ENCODE measurements at places on chromosomes 3 and 15.
A peak's percentile ranks its signal among the peaks of the same experiment; 100 is the strongest.

GRCh38 chr3:141557961-141558706 lies 71.3 kb downstream of the RASA2 start:
- DNase-seq, result no peak

- DNase-seq, result no peak
Observed at GRCh38 chr3:169686874-169687273, 23.4 kb upstream of the MECOM start.

- DNase-seq, result no peak
Observed at GRCh38 chr3:184037816-184038215, 6.3 kb downstream of the HTR3D start.

- DNase-seq, result no peak
Observed at GRCh38 chr3:86801921-86802320, 189.0 kb downstream of the VGLL3 start.

DNA sequence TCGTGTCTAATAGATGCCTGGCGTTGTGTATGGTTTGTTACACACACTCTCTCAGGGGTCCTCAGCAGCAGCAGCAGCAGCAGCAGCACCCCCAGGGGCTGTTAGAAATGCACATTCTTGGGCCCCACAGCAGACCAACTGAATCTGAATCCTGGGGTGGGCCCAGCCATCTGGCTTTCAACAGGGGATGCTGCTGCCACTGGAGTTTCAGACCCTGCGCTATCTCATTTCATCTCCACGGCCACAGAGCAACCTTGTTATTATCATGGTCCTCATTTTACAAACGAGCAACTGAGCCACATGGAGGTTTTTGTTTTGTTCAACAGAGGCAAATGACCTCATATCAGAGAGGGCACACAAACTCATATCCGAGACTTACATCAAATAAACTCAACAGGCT lies 47.7 kb downstream of the MGLL start:
- no peak for DNase-seq

GRCh38 chr15:99486371-99487336 lies 79.1 kb upstream of the MEF2A start:
- DNase-seq, result peak; percentile 83

GRCh38 chr3:164250923-164251322 lies 827.4 kb downstream of the SI start:
- DNase-seq, result no peak

GRCh38 chr3:111858642-111859041 lies 423 bp upstream of the PHLDB2 start:
- no peak for DNase-seq

DNA sequence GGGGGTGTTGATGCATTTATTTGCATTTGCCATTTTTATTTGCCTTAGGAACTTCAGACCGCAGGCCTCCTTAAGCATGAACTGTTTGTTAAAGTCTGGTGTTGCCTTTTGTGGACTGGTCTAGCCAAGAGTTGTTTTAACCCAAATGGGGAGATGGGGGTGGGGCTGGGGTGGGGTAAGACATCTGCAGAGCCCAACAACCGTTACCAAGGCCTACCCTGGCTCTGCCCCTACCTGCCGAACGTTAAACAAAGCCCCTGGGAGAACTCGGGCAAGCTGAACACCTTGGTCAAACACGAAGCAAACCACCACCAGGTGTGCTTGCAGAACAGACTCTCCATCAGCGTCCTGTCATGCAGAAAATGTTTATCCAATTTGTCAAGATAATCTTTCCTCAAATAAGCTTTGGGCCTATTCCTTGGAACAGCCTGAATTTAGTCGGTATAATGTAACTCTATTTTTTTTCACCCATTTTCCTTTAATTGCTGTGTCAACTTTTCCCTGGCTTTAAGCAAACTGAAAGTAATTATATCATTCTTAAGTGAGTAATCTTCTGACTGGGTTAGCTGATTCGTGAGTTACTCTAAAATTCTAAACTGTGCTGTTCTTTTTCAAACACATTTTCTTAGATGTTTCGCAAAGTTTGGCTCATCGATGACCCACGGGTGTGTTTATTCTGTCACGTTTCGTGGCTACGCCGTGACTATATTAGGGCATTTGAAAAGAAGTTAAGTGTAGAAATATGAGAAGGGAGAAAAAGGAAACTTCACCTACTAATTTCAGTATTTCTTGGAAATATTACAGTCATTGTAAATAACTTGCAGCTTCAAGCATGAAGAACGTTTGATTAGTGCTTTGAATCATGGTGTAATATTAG lies 127.6 kb downstream of the SOX2 start:
- DNase-seq, result no peak

DNA sequence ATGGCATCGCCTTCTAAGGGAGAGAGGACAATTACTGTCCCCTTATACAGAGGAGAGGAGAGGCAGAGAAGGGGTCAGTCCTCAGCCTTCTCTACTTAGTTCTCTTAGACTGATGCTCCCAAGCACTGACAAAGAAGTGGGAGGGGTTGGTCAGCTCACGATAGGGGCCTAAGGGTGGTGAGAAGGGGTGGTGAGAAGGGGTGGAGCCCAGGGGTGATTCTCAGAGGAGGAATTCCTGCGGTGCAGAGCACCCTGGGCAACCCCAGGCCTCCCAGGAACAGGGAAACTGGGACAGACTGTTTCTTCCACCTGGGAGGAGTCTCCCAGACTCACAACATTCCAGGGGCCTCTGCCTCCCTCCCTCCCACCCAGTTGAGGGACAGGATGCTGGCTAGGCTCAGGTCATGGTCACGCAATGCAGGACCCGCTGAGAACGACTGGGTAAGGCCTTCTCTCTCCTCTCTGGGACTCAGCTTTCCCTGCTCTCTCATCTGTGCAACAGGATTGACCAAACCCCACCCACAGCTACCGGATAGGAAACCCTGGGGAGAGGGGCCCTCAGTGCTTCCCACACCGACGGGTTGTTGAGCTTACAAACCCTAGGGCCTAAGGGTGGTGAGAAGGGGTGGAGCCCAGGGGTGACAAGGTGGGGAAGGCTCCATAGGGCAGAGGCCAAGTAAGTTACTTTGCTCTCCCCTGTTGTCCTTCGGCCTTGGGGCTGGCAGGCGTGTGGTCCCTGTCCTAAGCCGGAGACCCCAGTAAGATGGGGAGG lies 1.5 kb downstream of the TPRA1 start:
- DNase-seq, result no peak

DNA sequence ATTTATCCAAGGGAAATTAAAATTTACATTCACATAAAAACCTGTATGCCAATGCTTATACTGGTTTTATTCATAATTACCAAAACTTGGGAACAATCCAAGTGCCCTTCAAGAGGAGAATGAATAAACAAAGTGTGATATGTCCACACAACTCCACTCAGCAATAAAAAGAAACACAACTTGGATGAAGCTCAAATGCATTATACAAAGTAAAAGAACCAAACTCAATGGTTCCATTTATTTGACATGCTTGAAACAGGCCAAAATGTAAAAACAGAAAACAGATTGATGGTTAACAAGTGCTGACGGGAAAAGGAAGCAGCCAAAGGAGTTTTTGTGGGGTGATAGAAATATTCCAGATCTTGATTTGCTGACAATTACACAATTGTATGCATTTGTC lies 23.5 kb downstream of the OCA2 start:
- no peak for DNase-seq

DNA sequence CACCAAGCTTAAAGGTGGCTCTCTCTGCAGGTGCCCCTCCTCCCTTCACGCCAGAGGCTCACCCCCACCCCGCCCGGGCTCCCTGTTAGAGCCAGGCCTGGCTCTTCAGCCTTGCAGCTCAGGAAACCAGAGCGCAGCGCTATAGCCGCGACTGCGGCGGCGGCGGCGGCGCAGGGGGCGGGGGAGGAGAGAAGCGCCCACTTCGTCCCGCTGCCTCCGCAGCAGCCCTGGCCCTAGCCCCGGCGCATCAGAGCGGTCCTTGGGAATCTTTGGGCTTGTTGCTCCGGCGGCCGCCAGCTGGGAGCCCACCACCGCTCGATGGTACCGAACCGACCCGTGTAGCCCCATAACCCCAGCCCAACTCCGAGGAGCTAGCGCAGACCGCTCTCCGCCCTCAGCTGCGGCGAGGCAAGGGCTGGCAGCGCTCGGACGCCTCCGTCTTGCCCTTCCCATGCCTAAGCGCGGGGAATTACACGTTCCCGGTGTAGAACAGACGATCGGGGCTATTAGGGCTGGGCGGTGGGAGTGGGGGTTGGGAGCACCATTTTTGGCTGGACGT lies 1.2 kb downstream of the RASGRF1 start:
- no peak for DNase-seq

GRCh38 chr15:83871808-83872559 lies 218.1 kb downstream of the ADAMTSL3 start:
- DNase-seq, result no peak

GRCh38 chr15:68787609-68788263 lies 33.0 kb downstream of the ANP32A start:
- DNase-seq, result no peak

GRCh38 chr3:159831466-159831865 lies 157.2 kb upstream of the IL12A start:
- DNase-seq, result no peak

GRCh38 chr3:41430391-41430790 lies 231.1 kb downstream of the CTNNB1 start:
- DNase-seq, result no peak

DNA sequence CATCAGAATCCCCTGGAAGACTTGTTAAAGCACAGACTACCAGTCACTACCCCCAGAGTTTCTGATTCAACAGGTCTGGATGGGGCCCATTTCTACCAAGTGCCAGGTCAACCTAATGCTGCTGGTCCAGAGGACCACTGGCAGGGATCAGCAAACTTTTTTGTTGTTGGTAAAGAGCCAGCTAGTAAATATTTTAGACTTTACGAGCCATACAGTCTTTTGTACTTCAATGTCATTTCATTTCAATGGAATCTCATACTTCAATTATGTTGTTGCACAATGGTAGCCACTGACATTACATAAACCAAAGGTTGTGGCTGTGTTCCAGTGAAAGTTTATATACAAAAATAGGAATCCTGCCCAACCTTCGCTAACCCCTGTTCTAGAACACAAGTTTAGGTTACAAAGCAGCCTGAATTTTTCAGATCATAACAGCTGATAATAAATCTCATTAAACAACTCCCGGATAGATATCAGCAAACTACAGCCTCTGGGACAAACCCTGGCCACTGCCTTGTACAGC lies 28.7 kb downstream of the ULK4 start:
- no peak for DNase-seq

GRCh38 chr3:161576311-161576710 lies 79.7 kb downstream of the OTOL1 start:
- DNase-seq, result no peak

GRCh38 chr3:87855616-87856015 lies 203.2 kb downstream of the CGGBP1 start:
- DNase-seq, result no peak

DNA sequence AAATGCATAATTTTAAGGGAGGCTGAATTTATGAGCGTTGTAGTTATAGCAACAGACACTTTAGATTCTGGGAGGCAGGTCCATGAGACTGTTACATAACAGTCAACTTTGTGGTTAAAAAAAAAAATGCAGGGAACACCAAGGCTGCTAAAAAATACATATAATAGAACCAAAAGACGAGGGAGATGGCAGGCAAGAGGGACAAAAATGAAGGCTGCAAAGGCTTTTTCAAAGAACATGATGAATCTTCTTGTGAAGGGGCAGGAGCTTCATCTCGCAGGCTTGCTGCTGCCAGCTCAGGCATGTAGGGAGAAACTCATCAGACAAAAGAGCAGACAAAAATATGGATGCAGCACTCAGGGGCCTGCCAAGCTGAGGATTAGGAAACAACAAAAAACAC lies 243.9 kb downstream of the SHQ1 start:
- DNase-seq, result no peak

DNA sequence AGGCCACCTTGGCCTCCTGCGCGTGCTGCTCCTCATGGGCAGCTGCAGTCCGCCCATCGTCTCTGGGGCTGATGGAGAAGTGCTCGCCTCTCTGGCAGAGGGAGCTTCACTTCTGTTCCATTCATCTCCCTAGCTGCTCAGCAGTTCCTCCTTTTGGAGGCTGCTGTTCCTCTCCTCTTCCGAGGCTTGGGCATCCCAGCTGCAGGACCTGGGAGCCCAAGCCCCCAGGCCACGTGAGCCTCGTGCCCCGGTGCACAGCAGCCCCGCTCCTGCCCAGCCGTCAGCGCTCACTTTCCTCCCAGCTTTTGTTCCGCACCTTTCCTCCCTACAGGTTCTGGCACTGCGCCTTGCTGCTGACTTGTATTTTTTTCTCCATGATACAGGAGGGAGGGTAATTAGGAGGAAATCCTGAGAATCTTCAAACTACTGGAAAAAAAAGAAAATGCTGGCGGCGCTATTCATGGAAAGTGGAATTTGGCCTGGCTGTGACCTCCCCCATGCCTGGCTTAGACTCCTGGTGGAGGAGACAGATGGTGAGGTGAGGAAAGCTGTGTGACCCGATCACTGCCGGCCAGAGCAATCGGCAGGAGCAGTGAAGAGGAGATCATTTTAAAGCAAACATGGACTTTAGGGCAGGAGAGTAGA lies 210.1 kb downstream of the CHST2 start:
- no peak for DNase-seq

- DNase-seq, result no peak
Observed at GRCh38 chr3:146747051-146747450, 141.9 kb upstream of the PLSCR5 start.

GRCh38 chr3:115019900-115020299 lies 127.2 kb downstream of the ZBTB20 start:
- no peak for DNase-seq

DNA sequence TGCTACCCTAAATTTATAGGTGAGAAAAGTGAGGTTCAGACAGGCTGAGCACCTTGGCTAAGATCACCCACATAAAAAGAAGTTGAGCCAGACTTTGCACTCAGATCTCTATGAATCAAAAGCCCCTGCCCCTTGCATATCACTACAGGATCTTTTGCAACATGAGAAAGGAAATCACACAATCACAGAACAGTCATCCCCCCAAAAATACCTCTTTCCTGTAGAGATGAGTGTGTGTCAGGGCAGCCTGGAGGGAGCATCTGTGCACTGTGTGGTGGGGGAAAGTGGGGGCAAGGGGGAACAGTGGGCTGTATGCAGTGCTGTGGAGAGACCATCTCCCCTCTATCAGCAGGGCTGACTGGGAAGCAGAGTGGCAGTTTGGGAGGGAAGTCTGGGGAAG lies 46.6 kb downstream of the EPHB3 start:
- no peak for DNase-seq

DNA sequence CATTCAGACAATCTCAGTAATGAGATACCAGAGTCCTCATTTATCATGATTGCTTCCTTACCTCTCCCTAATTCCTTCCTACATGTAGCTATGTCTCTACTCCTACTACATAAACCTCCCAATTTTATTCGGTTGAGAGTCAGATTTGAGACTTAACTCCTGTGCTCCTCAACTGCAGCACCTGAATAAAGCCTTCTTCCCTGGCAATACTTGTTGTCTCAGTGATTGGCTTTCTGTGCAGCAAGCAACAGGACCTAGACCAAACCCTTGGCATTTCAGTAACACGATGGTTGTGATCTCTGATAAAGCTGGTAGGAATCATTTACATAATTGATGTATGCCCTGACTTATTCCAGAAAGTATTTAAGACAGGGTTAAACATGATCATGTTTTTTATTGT lies 106.7 kb upstream of the NANOGP8 start:
- DNase-seq, result no peak

DNA sequence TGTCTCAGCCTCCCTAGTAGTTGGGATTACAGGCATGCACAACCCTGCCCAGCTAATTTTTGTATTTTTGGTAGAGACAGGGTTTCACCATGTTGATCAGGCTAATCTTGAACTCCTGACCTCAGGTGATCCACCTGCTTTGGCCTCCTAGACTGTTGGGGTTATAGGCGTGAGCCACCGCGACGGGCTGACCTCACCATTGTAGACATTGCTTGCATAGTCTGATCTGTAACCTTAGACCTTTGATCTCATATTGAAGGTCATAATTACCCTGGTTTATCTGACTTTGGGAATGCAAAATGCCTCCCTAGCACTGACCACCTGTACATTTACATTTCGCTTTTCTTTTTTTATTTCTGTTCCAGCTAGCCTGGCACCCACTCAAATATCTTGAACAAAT lies 31.2 kb downstream of the ADGRG7 start:
- DNase-seq, result no peak
